ENCODE measurements at places on chromosomes 7 and 10.

DNA sequence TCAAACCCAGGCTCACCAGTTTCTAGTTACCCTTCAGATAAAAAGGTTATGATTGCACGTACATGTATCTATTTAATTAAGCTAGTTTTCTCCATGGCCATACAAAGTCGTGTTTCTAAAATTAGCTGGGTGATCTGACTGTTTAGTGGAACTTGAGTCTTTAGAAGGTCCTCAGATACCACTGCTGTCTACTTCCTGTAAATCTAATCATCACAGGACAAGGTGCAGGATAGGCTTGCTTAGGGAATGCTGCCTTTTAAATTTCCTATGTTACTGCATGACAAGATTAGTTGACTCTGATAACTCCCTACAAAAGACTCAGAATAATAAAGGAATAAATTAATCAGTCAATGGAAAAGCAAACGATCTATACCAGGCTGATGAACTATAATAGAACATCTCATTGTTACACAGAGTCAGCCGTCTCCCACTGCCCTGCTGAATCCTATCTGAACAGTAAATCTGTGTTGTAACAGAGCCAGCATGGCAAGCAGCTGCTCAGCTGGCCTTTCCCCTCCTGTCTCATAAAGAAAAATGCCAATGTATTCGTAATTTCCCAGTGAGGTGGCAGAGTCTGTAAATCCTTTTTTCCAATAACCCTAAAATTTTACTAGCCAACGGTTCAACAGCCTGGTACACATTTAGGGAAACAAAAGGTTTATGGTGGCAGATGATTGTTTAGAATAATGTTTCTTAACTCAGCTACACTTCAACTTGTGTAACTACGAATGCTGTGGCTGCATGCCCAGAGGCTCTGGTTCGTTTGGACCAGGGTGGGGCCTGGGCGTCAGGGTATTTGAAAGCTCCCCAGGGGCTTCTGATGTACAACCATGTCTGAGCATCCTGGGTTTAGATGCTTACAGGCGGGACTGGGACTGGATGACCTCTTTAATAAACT is 318.0 kb downstream of the PAXIP1 start:
- no peak overlapping the region for H3K27ac ChIP-seq
- no peaks in the 10 kb centered on the region for H3K4me1 ChIP-seq
- no peak overlapping the region for H3K4me3 ChIP-seq
- no peaks in the 10 kb centered on the region for H3K36me3 ChIP-seq

DNA sequence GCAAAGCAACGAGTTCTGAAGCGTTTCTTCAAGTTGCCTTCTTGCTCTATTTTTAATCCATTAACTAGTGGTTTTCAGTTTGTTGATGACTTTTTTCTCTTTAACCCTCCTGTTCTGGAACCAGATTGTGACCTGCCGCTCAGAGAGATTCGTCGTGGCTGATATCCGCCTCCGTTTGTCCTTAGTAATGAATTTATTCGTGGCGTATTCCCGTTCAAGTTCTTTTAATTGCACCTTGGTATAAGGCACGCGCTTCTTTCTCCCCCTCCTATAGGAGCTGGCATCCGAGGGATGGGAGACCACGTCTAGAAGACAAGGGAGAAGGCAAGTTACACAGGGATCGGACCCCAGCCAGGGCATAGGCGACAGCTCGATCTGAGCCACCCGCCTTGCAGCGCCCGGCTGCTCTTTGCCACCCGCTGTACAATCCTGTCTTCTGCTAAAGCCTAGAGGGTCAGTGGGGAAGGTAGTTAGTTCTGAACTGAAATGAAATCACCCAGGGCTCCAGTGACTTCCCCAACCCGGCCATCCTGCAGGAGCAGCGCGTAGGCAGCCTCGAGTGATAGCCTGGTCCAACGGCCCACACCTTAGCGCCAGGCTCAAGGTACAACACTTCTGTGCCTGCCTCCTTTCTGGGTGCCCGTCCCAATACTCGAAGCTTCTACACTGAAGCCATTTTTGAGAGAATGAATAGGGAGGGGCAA is 1.6 kb downstream of the HOXA13 start:
- peaks cover 85% of the 10 kb centered on the region for H3K27me3 ChIP-seq
- peak; percentile 13 for DNase-seq
- H3K36me3 ChIP-seq, result no peaks in the 10 kb centered on the region
- no peak overlapping the region for H3K27ac ChIP-seq
- no peak overlapping the region for H3K4me3 ChIP-seq
- H3K4me1 ChIP-seq, result peaks cover 37% of the 10 kb centered on the region

DNA sequence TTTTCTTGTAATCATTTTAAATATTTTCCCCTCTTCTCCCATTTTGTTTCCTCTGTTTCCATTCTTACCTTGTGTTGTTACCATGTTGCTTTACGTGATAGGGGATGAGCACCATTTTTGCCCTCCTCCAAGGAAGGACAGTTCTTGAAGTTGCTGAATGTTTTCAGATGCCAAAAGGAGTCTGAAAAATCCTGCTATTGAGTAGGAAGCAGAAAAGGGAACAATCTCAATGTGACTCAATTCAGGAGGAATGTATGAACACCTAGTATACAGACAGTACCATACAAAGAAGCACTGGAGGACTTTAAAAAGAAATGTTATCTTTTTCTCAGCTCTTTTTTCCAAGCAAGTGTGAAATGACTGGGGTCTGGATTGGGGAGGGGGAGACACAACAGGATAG is 5.1 kb upstream of the NAMPT start:
- H3K4me3 ChIP-seq, result no peak overlapping the region
- no peak overlapping the region for H3K27ac ChIP-seq
- H3K36me3 ChIP-seq, result no peaks in the 10 kb centered on the region
- DNase-seq, result no peak
- no peaks in the 10 kb centered on the region for H3K27me3 ChIP-seq
- peaks cover 8% of the 10 kb centered on the region for H3K4me1 ChIP-seq

DNA sequence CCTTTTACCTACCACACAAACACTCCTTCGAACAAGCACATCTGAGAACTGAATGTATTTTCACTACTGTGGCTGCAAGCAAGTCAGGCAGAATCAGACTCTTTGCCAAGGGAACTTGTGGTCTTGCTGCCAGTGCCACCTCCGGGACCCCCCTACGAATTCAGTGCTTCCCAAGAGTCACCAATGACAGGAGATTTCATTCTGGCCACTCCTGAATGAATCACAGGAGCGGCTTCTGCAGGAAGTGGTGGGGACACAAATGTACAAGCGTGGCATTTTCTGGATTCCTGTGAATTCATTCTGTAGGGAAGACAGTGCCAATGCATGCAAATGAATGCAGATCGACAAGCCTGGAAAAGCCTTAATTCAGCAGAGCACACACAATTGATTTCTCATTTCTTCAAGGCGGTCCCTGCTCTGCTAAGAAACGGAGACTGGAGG is 161.2 kb downstream of the CAMK1D start:
- DNase-seq, result no peak
- no peaks in the 10 kb centered on the region for H3K36me3 ChIP-seq
- H3K4me1 ChIP-seq, result peaks cover 70% of the 10 kb centered on the region

DNA sequence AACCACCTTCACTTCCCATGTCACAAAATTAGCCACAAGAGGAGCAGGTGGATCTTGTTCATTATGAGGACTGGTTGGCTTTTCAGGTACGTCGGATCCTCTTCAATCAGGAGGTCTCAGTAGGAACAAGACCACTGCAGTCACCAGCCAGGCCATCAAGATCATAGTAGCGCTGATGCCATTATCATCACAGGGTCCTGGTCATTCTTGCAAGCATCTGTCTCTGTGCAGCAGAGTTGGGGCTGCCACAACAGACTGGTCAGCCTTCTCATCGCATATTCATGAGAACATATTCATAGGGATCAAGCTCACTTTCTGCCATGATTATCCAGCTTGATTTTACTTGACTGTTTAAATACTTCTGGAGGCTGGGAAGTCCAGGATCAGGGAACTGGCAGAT is 67.1 kb downstream of the ADCYAP1R1 start:
- no peak overlapping the region for H3K27ac ChIP-seq
- no peaks in the 10 kb centered on the region for H3K27me3 ChIP-seq
- no peaks in the 10 kb centered on the region for H3K4me1 ChIP-seq
- H3K36me3 ChIP-seq, result no peaks in the 10 kb centered on the region

DNA sequence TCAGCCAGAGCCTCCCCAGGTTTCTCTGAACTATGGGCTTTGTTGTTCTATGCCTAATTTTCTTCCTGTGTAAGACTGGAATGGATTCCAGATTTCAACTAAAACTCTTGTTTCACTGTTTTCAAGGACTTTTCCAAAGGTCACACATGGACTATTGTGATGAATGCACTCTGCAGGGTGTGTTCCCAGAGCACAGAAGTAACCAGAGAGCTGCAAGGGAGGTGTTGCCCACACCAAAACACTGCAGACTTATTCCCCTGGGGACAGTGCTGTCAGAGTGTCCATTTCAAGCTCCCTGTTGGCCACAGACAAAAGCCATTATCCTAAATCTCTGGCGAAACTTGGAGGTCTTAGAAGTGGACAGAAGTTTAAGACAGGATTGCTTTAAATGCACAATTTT is 231.6 kb downstream of the TRIL start:
- no peak overlapping the region for H3K27ac ChIP-seq
- no peaks in the 10 kb centered on the region for H3K36me3 ChIP-seq
- no peaks in the 10 kb centered on the region for H3K4me1 ChIP-seq
- no peaks in the 10 kb centered on the region for H3K27me3 ChIP-seq
- DNase-seq, result no peak

DNA sequence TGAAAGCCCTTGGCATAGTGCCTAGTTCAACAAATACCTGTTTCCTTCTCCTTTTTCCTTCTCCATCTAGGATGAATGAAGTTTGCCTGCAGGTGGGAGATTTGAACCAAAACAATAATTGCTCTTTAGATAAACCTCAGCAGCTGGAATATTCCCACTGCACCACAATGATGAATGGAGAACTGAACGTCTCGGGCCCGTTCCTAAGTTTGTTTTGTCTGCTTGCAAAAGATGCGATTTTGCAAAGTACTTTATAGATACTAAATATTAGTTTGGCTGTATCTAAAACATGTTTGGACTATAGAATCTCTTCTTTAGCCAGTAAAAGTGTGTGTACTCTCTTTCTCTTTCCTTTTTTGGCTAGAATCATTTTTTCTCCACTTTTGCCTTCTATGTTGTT is 75.8 kb upstream of the BMPER start:
- H3K4me1 ChIP-seq, result no peaks in the 10 kb centered on the region
- no peak overlapping the region for H3K27ac ChIP-seq
- no peak for DNase-seq
- H3K27me3 ChIP-seq, result no peaks in the 10 kb centered on the region
- H3K4me3 ChIP-seq, result no peak overlapping the region
- H3K36me3 ChIP-seq, result no peaks in the 10 kb centered on the region

- H3K4me1 ChIP-seq, result no peaks in the 10 kb centered on the region
- H3K27ac ChIP-seq, result no peak overlapping the region
- H3K27me3 ChIP-seq, result no peaks in the 10 kb centered on the region
- H3K36me3 ChIP-seq, result peaks cover 10% of the 10 kb centered on the region
- DNase-seq, result peak; percentile 11
These were observed 41.1 kb downstream of the BLVRA start for GRCh38 chr7:43799605-43800004.

DNA sequence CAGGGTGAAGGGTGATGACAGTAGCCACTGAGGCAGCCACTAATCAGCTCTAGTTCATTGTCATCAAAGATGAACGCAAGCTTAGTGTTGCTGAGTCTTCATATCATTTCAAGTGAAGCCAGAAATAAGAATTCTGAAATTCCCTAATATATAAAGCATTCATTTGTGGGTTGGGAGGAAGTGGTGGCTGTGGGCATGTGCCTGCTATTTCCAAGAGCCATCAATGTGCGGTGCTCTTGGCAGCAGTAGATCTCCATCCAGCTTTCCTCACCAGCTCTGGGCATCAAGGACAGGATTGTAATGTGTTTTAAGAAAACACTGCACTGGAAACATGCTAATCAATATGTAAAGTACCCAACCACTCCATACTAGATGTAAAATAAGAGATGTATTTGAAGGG is 202.5 kb upstream of the AHR start:
- H3K27me3 ChIP-seq, result no peaks in the 10 kb centered on the region
- no peak overlapping the region for H3K4me3 ChIP-seq
- H3K4me1 ChIP-seq, result peaks cover 3% of the 10 kb centered on the region
- H3K27ac ChIP-seq, result no peak overlapping the region
- no peak for DNase-seq

DNA sequence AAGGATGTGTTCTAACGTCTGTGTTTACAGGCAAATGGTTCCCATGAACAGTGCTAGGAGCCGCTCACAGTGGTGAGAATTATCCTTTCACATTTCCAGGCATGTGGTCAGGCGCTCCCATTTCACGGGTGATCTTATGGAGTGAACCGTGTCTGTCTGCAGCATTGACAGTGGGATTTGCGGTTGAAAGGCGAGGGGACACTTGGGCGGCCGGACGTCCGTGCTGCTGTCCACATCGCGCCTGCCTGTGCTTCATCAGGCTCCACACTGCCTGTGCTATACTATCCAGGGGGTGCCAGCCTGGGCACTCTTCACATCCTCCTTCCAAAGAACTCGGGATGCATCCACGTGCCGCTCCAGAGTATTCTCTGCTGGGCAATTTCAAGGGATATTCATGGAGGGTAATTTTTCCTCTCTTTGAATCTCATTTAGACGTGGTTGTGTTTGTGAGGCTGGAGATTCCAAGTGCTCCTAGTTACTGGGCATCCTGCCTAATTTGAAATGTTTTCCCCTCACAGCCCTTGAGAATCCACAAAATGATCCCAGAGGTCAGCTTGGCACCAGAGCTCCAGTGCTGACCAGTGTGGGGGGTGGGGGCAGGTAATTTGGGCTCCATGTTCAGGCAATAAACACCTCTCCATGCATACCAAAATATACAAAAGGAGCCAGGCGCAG is 61.9 kb upstream of the EBF3 start:
- H3K36me3 ChIP-seq, result no peaks in the 10 kb centered on the region
- no peaks in the 10 kb centered on the region for H3K4me1 ChIP-seq
- DNase-seq, result no peak
- H3K27ac ChIP-seq, result no peak overlapping the region
- no peak overlapping the region for H3K4me3 ChIP-seq

GRCh38 chr10:131141645-131142516 is 169.6 kb downstream of the TCERG1L start:
- H3K4me1 ChIP-seq, result no peaks in the 10 kb centered on the region
- no peak overlapping the region for H3K4me3 ChIP-seq
- no peaks in the 10 kb centered on the region for H3K27me3 ChIP-seq
- DNase-seq, result no peak
- no peak overlapping the region for H3K27ac ChIP-seq

GRCh38 chr10:107340326-107340725 is 175.8 kb upstream of the SORCS1 start:
- no peaks in the 10 kb centered on the region for H3K4me1 ChIP-seq
- H3K27me3 ChIP-seq, result no peaks in the 10 kb centered on the region
- no peak overlapping the region for H3K27ac ChIP-seq
- no peak for DNase-seq
- H3K36me3 ChIP-seq, result no peaks in the 10 kb centered on the region
- H3K4me3 ChIP-seq, result no peak overlapping the region

GRCh38 chr7:1969459-1970284 is 263.1 kb downstream of the MAD1L1 start:
- no peak overlapping the region for H3K4me3 ChIP-seq
- DNase-seq, result no peak
- no peaks in the 10 kb centered on the region for H3K27me3 ChIP-seq
- no peak overlapping the region for H3K27ac ChIP-seq
- peaks cover 18% of the 10 kb centered on the region for H3K4me1 ChIP-seq

GRCh38 chr7:101058355-101058754 is 26.9 kb upstream of the TRIM56 start:
- no peak overlapping the region for H3K27ac ChIP-seq
- no peaks in the 10 kb centered on the region for H3K4me1 ChIP-seq
- H3K27me3 ChIP-seq, result peaks cover 3% of the 10 kb centered on the region
- H3K4me3 ChIP-seq, result no peak overlapping the region
- DNase-seq, result peak; percentile 69

- H3K27me3 ChIP-seq, result no peaks in the 10 kb centered on the region
- no peaks in the 10 kb centered on the region for H3K4me1 ChIP-seq
- H3K27ac ChIP-seq, result no peak overlapping the region
- DNase-seq, result no peak
These were observed 56.9 kb downstream of the XPNPEP1 start for GRCh38 chr10:109866168-109866994.

Measured in natural killer cell (primary cell).